ENCODE measurements at places on chromosomes 6 and 20.

DNA sequence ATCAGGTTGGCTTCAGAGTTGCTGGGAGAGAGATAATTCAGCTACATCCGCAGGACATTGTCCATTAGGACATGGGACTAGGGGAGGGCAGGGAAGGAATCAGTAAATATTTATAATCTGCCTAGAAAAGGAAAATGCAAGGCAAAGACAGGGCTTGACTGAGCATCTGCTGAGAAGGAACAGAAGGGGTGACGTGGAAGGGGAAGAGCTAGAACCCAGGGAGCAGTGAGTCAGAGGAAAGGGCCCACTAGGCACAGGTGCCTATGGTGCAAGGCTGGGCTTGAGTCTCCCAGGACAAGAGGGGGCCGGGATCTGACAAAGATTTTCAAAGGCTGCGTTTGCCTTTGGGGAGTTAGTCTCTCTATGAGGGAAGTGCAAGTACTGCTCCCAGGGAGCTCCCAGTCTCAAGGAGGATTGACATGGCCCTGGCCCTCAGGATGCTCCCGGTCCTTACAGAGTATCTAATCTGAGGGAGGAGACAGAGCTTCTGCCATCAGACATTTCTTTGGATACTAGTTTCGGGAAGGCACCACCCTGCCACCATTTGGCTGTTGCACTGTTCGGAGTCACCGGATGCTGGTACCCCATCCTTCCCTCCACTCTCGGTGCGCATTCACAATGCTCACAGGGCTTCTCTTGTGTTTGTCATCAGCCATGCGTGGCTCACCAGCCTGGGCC, 21.9 kb downstream of the VEGFA start:
- no peak for DNase-seq

DNA sequence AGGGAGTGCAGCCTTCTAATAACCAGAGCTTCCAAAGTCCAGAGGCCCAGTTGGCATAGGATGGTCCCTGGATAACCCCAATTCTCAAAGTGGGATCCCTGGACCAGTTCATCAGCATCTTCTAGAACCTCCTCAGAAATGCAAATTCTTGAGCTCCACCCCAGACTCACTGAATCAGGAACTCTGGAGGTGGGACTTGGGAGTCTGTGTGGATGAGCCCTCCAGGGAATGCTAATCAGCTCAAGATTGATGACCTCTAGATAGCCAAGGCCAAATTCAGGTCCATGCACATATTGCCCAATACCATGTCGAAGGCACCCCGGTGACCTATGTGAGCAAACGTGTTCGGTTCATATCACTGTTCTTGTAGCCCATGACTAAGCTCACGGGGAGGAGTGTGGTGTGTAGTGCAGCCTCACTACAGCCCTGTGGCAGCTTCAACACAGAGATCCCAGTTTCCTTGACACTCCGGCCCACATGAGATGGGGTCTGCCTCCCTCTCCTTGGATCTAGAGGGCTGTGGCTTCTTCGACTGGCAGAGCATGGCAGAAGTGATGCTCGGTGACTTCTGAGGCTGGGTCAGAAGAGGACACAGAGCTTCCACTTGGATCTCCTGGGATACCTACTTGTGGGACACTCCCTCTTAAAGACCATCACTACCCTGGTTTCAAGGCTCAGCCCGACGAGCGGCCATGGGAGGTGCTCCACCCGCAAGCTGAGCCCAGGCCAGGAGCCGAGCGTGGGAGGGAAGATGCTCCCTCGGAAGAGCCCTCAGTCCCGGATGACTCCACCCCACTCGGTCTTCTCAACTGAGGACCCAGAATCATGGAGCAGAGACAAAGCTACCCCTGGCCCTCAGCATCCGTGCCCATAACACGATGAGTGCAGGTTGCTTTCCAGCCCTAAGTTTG, 151.1 kb upstream of the CST7 start:
- no peak for DNase-seq

- no peak for DNase-seq
Observed at GRCh38 chr6:33688006-33688405, 23.5 kb downstream of the UQCC2 start.

DNA sequence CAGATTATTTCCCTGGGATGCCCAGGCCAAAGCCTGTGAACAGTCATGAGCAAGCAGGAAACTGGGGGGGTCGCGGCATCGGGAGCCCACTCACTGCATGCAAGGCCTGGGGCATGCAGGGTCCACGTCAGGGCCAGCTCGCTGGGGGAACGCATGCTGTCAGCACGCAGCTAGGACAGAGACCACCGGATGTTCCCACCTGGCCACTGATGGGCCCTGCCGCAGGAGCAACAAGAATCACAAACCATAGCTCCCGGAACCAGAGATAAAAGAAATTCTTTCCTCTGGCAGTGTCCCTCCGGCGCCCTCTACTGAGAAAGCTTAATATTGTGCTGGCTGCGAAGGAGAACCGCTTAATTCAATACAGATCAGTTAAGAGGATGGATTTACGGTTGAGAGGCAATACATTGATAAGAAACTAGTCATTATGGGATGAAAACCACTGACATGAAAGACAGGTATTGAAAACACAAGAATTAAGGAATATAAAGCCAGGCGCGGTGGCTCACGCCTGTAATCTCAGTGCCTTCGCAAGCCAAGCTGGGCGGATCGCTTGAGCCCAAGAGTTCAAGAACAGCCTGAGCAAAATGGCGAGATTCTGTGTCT, 32.6 kb downstream of the C6orf15 start:
- no peak for DNase-seq

GRCh38 chr6:168726312-168726856, 285.4 kb downstream of the SMOC2 start:
- DNase-seq: no peak
